T1000 (cell line): ENCODE measurements at places on chromosomes 13 and 19.
A peak's percentile ranks its signal among the peaks of the same experiment; 100 is the strongest.

- no peak for DNase-seq
Measured at GRCh38 chr13:60772726-60773125, 375.7 kb downstream of the TDRD3 start.

DNA sequence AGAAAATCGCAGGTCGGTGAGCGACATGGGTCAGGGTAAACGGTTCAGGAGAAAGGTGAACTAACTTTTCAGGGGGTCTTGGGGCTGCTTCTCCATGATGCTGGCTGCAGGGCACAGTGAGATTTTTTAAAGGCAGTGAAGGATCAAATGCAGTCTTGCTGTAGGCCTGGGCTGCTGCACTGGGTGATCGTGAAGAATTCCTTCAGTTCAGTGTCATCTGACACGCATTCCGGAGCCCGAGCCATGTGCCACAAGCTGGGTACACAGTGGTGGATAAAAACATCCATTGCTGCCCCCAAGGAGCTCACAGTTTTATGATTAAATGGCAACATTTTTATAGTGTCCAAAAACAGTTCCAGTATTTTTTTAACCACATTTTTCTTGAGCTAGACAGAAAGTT lies 56.3 kb upstream of the GPR12 start:
- no peak for DNase-seq

- no peak for DNase-seq
Measured at GRCh38 chr19:14148751-14149410, 12.5 kb upstream of the ASF1B start.

- DNase-seq, result no peak
Measured at GRCh38 chr19:33391631-33392249, 18.2 kb downstream of the CEBPG start.

DNA sequence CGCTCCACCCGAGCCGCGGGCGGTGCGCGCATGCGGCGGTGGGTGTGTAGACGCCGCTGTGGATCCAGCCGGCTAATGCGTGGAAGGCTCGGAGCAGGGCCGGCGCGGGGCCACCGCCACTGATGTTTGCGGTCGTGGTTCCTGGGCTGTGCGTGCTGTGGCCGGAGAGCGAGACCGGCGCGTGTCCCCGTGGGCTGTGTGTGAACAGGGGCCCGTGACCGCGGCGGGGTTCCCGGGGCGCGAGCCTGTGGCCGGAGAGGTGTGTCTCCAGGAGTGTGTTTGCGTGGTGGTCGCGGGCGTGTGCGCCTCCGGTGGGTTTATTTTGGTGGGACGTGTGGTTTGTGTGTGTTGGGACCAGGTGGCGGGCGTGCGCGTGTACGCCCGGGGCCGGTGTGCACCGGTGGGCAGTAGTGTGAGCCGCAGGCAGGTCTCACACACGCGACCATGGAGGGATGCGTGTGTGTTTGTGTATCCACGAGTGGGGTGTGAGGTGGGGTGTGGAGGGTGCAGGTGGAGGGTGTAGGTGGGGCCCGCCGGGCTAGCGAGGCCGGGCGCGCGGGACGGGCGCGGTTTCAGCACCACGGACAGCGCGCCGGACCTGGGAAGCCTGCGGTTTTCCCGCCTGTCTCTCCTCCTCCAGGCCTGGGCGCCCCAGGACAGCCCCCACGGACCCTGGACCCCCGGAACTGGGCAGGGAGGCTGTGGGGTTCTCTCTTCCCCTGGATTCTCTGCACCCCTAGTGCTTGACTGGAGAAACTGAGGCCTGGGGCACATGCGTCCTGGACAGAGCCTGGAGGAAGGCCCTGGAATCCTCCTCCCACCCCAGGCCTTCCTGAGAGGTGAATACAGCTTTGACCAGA lies 1.6 kb downstream of the HCN2 start:
- peak; percentile 34 for DNase-seq

- no peak for DNase-seq
Measured at GRCh38 chr13:111443981-111444380, 123.5 kb downstream of the TEX29 start.
